EH (cell line): ENCODE measurements at places on chromosomes 16 and 17.

DNA sequence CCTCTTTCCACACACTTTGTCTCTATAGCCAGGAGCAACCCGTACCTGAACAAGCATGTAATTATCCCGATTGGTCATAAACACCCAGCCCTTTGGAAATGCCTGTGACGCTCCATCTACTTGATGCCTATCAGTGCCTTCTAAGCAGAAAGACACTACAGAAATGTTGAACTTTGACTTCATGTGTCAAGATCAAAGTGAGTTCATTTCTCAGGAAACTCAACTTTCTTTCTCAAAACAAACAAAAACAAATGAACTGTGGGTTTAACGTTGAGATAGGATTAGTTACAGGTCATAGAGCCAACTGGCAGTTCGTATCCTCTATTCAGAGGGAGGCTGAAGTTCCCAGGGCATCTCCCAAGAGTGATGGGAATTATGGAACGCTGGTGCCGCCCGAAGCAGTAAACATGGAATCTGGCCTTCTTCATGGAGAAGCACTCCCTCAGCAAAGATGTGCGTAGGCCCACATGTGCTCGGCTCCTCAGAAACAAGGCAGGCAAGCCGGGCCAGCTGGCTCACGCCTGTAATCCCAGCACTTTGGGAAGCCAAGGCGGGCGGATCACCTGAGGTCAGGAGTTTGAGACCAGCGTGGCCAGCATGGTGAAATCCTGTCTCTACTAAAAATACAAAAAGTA is 9.5 kb downstream of the SLC6A4 start:
- DNase-seq = no peak

GRCh38 chr17:29246628-29247027 is at the start of gene CRYBA1:
TSS of gene CRYBA1 (plus strand) at chr17:29246859. CDS start at chr17:29246864, 5 bp downstream.
- DNase-seq = no peak

DNA sequence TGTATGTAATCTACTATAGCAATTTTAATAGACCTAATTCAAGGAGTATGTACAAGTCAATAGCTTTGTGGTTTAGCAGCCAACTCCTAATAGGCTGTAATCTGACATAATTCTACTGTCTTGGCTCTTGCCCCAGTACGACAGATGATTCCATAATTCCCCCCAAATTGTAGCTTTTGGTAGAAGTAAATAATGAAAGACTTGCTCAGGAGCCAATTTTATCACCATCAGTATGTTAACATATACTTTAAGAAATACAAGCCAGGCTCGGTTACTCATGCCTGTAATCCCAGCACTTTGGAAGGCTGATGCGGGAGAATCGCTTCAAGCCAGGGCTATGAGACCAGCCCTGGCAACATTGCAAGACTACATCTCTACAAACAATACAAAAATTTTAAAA is 53.9 kb downstream of the AP2B1 start:
- DNase-seq = no peak

- no peak for DNase-seq
Measured at GRCh38 chr17:27590864-27591263, 40.1 kb upstream of the LGALS9 start.

DNA sequence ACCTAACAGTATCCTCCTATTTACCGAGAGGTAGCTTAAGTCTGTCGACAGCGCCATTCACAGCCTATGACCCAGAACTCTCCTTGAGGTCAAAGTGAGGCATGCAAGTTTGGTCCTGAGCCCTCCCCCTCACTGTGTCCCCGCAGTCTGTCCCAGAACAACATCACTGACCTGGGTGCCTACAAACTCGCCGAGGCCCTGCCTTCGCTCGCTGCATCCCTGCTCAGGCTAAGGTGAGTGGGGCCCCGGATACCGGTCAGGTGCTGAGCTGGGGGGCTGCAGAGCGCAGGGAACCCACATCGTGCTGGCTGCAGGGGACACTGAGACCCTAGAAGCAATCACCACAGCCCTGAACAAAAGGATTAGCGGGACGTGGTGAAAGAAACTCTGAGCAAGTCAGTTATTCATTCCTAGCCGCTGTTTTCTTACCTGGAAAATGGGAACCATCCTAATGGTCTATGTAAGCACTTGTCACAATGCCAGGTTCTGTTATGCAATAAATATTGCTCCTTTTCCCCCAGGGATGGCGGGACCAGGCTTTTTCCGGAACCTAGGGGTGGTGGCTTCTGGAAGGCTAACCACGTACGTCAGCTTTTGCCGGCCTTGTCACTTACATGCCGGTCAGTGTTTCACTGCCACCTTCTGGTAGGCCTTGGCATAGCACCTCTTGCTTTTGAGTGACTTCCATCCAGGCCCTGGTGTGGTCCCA is 23.8 kb downstream of the DEXI start:
- DNase-seq = peak; percentile 89

GRCh38 chr16:86467490-86467889 is 42.8 kb upstream of the FOXF1 start:
- DNase-seq = no peak

DNA sequence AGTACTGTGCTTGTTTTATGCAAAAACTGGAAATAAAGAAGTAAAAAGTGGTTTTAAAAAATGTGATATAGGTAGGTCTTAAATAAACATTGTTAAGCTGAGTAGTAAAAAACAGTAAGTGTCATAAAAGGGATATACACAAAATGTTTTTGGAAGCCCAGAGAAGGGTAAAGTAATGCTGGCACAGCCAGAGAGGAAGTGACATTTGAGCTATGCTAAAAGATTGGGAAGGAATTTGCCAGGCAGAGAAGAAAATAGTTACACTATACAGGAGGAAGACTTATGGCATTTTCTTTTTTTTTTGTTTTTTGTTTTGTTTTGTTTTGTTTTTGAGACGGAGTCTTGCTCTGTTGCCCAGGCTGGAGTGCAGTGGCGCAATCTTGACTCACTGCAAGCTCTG is 40.8 kb upstream of the TAOK1 start:
- peak; percentile 25 for DNase-seq

DNA sequence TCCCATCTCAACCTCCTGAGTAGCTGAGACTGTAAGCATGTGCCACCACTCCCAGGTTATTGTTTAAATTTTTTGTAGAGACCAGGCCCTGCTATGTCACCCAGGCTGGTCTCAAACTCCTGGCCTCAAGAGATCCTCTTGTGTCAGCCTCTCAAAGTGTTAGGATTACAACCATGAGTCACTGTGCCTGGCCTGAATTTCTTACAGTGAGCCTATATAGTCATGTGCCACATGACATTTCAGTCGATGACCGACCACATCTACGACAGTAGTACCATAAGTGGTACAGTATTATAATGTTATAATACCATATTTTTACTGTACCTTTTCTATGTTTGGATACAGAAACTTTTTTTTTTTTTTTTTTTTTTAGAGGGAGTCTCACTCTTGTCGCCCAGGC is 195.3 kb downstream of the STX8 start:
- peak; percentile 24 for DNase-seq

- peak; percentile 93 for DNase-seq
Measured at GRCh38 chr17:7774055-7774521, 56.5 kb downstream of the DNAH2 start.

- DNase-seq = no peak
Measured at GRCh38 chr16:85092309-85092708, 20.0 kb downstream of the CIBAR2 start.

DNA sequence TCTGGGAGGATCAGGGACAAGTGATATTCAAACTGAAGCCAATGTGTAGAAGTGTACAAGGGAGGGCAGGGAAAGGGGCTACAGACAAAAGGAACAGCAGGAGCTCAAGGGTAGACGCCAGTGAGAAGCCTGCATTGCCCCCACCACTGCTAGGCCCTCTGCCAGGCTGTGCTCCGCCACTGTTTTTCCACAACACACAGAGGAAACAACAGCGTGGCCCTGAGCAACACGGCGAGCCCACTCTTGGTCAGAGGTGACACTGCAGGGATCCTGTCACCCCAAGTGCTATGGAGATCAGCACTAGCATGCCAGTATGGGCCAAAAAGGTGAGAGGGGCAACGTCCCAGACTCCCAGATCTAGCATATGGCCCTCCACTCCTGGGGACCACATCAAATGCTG is 23.4 kb downstream of the MYO18A start:
- DNase-seq = no peak

DNA sequence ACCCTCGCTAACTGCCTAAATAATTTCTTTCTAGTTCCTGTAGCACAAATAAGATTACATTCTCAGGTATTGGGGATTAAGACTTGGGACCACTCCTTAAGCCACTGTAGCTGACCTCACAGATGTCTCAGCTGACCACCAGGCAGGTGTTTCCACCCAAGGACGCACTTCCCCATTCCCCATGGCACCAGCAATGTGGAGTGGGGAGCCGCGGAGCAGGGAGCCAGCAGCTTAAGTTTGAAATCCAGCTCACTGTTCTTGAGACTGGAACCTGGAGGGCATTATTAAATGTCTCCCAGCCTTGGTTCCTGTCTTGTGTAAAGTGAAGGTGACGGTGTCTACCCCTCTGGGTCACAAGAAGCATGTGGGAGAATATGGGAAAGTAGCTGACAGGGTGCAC is 249.4 kb upstream of the CACNG5 start:
- DNase-seq = no peak

- no peak for DNase-seq
Measured at GRCh38 chr16:24130494-24131085, 125.5 kb upstream of the CACNG3 start.
